ENCODE measurements at places on chromosomes 16 and 17.

GRCh38 chr16:27550582-27550920 is 607 bp downstream of the KATNIP start:
- no peak for DNase-seq

GRCh38 chr16:23521037-23521743 is 10.9 kb upstream of the GGA2 start:
- DNase-seq, result no peak

GRCh38 chr17:787641-788221 is 5.6 kb downstream of the MRM3 start:
- no peak for DNase-seq

DNA sequence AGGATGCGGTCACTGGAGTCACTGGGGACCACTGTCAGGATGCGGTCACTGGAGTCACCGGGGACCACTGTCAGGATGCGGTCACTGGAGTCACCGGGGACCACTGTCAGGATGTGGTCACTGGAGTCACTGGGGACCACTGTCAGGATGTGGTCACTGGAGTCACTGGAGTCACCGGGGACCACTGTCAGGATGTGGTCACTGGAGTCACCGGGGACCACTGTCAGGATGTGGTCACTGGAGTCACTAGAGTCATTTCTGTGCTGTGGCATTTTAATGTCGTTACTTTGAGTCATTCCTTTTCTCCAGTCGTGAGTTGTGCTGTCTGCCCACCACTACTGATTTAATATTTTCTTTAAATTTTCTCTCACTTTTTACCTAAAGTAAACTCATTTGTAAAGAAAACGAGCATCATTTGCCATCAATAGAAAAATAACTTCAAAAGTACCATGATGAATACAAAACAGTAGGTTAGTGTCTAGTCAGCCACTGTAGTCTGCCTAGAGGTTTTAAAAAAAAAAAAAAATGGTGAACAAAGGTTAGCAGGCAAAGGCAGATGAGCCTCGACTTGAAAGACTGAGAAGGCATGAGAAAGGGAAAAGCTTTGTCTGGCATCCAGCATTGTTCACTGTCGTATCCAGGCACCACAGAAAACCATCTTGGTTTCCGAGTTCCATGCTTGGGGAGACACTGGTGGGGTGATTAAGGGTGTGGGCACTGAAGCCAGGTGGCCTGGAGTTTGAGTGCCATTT is 346.6 kb downstream of the SNX29 start:
- DNase-seq, result no peak

GRCh38 chr17:40564195-40564882 is 933 bp downstream of the CCR7 start:
- DNase-seq, result no peak

DNA sequence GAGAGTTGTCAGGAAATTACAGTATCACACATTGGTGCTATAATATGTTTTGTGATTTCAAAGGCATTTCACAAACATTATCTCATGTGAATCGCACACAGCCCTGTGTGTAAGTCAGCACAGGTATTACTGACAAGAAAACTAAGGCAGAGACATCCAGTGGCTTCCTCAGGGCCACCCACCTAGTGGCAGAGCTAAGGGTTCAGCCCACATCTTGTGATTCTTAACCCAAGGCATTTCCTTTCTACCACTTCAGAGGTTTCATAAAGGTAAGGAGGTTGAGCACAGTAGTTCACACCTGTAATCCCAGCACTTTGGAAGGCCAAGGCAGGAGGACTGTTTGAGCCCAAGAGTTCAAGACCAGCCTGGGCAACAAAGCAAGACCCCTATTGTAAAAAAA is 58.2 kb downstream of the STX8 start:
- DNase-seq, result no peak

DNA sequence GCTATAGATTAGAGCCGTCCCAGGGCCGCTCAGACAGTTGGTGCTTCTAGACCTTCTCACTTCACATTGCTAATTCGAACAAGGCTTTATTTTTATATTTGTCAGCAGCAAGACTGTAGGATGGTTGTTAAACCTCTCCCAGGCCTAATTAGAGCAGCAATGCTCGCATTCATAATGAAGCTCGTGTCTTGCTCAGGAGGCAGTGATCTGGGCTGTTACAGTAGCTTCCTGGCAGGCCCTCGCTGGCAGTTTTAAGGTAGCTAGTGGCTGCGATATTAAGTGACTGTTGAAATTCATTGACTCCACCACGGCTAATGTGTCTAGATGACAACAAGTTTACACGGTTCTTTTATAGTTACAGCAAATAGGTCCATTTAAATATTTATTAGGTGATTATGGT is 23.2 kb upstream of the ANKFN1 start:
- no peak for DNase-seq

DNA sequence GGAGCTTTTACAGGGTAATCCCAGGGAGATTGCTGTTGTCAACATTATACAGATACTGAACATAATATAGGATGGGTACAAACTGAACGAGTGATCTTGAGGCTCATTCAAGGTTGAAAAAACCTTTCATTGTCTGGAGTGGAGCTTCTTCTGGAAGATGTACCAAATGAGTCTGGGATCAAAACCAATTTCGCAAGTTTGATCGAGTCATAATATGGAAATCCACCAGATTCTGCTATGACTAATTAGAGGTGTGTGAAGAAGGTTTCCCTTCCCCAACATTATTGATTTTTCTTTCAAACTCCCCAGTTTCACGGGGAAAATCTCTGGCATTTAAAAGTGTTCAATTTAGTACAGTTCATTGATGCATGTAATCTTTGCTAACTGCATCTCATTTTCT is 324.1 kb downstream of the ZFHX3 start:
- DNase-seq, result peak; percentile 45

DNA sequence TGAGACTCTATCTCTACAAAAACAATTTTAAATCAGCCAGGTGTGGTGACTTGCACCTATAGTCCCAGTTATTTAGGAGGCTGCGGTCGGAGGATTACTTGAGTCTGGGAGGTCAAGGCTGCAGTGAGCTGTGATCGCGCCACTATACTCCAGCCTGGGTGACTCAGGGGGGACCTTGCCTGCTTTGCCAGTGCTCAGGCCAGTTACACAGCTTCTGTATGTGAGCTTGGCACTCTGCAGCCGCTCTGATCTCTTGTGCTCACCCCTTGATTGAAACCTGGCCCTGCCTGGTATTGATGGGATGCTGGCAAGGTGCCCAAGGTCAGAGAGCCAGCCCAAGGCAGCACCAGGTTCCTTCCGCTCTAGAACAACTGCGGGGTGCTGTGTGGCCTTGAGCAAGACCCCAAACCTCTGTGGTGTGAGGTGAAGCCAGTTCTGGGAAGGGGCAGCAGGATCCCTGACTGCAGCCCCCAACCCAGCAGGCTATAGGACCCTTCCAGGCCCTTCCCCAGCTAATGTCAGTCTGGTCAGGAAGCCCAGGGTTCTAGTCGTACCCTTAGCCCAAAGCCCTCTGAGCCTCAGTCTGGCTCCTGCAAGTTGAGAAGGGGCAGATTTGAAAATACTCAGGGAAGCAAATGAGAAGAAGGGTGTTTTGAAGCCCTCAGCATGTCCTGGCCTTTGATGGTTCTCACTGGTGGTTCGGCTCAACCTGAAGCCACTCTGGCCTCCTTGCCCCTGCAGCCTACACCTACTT is 18.9 kb downstream of the MMP15 start:
- no peak for DNase-seq
